ENCODE measurements at places on chromosomes 4 and X.

DNA sequence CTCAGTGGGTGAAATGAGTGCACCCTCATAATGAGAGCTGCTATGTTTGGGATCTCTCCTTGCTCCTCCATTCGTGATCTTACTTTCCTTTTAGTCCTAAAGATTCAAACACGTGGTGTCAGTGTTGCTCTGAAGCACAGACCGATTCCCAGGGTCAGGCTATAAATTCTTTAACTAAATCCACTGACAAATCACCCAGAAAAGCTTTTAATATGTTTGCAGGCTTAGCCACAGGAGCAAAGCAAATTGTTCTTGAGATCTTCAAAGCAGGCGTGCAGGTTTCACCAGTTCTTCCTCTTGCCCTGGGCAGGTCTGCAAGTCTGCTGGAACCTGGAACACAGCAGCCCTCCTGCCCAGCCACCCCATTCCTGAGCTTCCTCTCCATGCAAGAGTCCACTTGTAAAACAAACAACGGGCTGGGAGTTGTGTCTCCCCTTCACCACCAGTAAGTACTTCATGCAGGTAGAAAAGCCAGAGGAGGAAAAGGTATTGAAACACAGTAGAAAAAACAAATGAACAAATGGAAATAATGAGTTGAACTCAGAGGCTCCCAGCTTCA lies 70.1 kb upstream of the ENPP6 start:
- no peak for DNase-seq

DNA sequence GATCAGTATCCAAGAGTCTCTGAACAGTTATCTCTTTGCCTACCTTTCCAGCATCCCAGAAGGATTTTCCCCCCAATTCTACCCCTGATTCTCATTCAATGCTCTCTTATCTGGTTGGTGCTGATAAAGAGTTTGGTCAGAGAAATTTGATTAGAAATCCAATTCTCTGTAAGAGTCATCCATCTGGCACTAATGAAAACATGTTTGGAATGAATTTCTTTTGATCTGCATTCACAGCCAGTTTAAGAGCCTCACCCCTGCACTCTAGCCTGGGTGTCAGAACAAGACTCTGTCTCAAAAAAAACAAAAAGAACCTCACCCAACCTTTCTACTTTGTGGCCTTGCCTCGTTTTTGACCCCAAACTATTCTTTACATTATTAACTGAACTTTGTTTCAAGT lies 122.1 kb downstream of the MANBA start:
- no peak for DNase-seq

DNA sequence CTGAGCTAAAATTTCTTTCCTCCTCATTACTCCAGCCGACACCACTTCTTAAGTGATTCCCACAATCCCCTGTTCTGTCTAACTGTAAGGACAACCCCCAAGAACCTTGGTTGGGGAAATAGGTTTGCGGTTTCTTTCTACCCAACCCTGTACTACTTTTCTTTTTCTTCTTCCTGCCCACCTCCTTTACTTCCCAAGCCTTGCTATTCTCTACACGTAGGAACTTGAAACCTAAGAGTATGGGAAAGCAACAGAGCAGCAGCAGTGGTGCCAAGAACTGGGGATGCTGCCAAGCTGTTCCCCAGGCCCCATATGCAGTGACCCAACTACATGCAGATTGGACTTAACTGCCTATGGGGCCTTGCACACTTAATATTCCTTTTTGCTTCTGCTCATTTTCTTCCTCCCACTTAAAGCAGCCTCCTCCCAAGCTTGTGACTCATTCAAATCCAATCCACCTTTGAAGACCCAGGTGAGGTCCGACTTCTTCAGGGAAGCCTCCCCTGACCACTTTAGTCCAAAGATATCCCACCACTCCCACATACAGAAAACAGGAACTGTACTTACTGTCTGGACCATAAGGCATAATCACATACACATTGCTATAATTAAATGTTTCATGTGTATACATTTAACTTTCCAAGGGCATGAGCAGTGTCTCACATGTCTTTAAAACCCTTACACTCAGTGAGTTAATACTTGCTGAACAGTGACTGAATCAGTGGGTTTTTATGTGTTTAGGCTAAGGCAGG lies 1.7 kb downstream of the FAM120C start:
- no peak for DNase-seq

GRCh38 chrX:119229253-119229615 lies 6.9 kb upstream of the PGRMC1 start:
- DNase-seq, result no peak

DNA sequence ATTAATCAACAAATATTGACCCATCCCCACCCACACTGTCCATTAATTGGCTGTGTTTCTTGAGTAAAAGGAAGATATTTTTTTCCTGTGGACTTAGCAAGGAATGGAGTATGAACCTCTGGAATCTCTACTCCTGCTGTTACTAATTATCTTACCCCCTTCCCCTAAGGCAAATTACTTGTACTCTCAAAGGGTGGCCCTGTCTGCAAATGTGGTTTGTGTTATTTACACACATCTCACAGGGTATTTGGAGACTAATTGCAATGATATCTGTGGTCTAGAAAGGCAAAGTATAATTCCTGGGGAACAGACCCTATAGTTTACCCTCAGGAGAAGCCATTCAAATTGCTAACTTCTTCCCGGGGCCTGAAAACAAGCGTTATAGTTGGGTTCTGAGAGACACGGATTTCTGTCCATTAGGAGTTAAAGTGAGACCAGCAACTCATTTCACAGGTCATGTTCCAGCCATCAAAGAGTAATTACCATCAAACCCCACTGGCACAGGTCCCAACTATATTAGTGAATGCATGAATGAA lies 133.0 kb upstream of the RASGEF1B start:
- no peak for DNase-seq

DNA sequence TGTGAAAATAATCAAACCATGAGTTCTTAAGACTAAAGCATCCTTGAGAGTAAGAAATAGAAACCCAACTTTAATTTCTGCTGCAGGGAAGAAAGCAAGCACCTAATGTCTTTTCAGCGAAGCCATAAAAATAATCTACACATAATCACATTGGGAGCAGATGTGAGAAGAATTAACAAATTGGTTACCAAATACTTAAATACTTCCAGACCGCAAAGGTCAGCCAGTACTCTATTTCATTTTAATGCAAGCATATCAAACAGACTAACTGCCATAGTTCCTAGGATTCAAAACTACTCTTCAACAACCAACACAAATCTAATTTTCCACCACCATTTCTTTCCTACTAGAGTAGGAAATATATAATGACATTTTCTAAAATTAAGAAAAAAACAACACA lies 144.8 kb upstream of the SLIT2 start:
- DNase-seq, result no peak

- peak; percentile 14 for DNase-seq
Observed at GRCh38 chr4:38153387-38153760, 193.2 kb downstream of the PTTG2 start.

DNA sequence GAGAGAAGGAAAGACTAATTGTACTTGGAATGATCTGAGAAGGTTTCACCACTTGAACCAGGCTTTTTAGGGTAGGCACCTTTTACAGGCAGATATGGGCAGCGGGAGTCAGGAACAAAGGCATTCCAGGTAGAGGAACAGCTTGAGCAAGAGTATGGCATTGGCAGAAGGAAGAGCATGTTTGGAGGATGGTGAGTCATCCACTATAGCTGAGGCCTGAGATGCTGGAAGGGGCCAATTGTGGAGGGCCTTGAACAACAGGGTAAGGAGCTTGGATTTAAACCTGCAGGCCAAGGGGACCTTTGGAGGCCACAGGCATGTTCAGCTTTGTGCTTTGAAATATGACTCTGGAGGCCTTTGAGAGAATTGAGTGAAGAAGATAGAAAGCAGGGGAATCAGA lies 32.2 kb downstream of the PFKFB1 start:
- DNase-seq, result no peak

GRCh38 chrX:111131572-111131971 lies 35.6 kb downstream of the PAK3 start:
- DNase-seq, result no peak

- no peak for DNase-seq
Observed at GRCh38 chr4:47863486-47863885, 25.6 kb upstream of the CORIN start.

DNA sequence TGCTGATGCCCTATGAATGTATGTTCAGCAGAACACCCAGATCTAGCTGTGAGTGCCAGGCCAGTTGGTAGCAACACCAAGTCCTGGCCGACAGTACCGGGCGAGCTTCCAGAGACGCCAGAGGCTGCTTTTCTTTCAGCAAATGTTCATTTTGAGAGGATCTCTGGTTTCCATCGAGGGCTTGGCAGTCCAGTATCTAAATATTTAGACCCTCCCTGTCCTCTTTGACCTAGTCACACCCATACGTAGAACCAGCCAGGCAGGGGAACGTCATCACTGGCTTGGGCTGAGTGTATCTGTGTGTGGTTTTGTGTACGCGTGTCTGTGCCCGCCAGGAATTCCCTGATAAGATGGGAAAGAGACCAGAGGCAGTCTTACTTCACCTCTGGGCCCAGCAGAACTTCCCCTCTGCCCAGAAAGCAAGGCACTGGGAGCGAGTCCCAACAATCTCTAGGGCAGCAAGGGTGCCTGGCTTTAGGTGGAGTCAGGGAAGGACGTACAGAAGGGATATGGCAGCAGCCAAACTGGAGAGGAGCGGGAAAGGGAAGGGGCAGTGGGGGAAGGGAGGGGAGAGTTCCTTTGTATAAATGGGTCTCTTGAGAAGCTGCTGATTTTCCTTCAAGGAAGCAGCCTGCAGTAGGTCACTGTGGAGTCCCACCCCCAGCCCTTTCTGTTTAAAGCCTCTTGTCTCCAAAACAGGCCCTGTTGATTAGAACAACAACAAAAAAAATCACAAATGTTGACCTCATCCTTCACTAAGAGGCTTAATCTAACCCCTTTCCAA lies 15.0 kb upstream of the ELF4 start:
- DNase-seq, result no peak

- peak; percentile 8 for DNase-seq
Observed at GRCh38 chrX:120752431-120753082, 122.7 kb upstream of the C1GALT1C1 start.

DNA sequence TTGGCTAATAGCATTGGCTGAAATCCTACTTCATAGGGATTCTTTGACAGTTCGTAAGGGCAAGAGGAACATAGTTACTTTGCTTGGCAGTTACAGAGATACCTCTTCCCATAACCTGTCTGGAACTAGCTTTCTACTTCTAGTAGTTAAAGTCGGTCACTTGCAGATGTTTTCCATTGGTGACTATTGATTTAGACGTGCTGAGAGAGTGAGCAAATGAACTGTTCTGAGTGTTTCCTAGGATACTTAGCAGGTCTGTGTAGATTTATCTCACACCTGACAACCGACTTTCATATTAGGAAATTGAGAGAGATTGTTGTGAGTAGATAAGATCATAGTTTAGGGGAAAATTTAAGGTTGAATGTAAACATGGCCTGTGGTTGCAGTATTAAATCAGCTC lies 116.8 kb downstream of the TSPAN7 start:
- DNase-seq, result no peak

- DNase-seq, result no peak
Observed at GRCh38 chr4:20354120-20354519, 102.4 kb downstream of the SLIT2 start.

GRCh38 chr4:31908261-31908660 lies 1188.1 kb downstream of the PCDH7 start:
- DNase-seq, result no peak

- DNase-seq, result no peak
Observed at GRCh38 chrX:56798866-56799758, 70.1 kb downstream of the NBDY start.

DNA sequence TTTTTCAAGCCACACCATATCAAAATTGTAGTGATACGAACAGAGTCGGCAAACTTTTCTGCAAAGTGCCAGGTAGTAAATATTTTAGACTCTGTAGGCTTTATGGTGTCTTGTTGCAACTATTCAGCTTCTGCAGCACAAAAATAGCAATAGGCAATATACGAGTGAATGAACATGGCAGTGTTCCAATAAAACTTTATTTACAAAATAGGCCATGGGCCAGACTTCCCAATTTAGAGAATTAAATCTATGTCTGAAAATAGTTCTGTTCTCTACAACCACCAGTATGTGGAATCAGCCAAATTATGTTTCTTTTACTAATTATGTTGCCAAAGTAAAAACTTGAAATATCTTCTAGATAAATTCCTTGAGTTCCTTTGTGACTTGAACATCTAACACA lies 56.5 kb downstream of the NCAPG start:
- no peak for DNase-seq

DNA sequence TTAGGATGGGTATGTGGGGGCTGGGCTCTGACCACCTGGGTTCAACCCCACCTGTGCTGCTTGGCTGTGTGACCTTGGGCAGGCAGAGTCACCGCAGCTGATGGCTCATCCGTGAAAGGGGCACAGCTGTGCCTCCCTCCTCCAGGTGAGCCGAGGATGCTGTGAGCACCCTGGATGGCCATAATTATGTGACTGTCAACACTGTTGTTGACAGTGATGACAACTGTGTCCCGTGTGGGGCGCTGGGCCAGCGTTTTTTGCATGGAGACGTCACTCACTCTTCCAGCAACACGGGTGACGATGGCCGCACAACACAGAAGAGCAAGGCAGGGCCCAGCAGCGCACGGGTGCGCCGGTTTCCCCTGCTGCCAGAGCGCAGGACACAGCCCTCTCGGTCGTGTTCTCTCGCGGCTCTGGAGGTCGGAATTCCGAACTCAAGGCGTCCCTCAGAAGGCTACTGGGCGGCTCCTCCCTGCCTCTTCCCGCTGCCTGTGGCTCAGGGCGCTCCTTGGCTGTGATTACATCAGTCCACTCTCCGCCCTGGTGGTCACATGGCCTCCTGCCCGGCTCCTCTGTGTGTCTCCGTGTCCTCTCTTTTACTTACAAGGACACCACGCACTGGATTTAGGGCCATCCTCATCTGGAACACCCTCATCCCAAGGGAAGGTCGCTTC lies 1.3 kb downstream of the SH3TC1 start:
- DNase-seq, result peak; percentile 50

DNA sequence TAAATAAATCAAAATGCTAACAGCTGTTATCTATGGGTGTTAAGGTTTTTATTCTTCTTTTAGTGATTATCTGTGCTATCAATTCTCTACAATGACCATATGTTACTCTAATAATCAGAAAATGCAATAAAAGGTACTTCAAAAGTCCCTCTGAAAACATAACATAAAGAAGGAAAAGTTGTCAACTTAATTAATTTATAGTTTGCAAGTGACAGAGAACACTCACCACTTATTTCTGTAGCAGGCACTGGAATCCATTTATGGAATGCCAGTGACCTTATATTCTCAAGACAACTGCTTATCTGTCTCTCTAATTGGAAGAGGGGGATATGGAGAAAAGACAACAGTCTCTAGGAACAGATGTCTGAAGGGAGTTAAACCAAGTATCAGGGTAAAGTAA lies 25.6 kb upstream of the PLS3 start:
- no peak for DNase-seq

DNA sequence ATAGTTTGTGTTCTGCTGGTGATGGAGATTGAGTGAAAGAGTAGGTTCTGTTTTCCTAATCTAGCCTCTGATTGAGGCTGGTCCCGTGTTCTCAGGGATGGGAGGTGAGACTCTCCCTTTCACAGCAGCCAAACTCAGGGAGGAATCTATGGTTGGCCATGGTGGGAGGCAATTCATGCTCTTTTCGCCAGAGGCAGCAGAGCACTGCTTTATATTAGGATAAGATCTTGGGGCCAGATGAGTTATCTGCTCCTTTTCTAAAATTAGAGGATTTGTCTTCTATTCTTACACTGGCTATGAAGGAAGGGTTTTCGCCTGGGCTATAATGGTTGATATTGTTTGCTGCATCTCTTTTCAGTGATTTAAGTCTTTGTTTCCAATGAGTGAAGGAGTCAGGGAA lies 63.9 kb upstream of the NLGN4X start:
- no peak for DNase-seq

Measured in CD4-positive, alpha-beta T cell treated with Interferon alpha-2 for 1 hour (primary cell).